ENCODE measurements at places on chromosomes 5 and 9. TPM values are rescaled to one million over a fixed set of nuclear protein-coding genes. Genes with fewer than 3 reads are reported as not detected.
A peak's percentile ranks its signal among the peaks of the same experiment; 100 is the strongest.

DNA sequence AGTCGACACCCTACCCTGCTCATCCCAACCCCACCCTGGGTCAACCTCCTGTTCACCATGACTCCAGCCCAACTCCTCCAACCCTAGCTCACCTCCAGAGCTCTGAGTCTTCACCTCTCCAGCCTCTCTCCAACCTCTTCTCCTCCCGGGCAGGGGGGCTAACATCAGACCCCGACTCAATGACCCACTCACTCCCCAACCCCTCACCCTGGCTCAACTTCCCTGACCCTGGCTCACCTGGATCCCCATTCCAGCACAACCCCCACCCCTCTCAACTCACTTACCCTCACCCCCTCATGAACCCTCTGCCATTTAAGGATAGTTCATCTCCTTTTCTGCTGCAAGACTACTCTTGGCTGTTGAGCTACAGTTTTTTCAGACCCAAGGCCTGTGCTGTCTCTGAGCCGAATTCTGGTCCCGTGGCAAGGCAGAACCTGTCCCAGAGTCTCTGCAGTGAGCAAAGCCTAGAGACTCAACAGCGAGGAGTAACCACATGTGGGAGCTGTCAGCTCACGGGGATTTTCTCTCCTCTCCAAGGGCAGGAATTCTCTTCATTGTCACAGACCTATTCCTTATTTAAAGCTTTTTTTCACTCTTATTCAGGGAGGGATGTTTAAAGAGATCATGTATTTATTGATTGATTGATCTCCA is 29.8 kb downstream of the ANKRD33B start:
- DNase-seq: no peak

DNA sequence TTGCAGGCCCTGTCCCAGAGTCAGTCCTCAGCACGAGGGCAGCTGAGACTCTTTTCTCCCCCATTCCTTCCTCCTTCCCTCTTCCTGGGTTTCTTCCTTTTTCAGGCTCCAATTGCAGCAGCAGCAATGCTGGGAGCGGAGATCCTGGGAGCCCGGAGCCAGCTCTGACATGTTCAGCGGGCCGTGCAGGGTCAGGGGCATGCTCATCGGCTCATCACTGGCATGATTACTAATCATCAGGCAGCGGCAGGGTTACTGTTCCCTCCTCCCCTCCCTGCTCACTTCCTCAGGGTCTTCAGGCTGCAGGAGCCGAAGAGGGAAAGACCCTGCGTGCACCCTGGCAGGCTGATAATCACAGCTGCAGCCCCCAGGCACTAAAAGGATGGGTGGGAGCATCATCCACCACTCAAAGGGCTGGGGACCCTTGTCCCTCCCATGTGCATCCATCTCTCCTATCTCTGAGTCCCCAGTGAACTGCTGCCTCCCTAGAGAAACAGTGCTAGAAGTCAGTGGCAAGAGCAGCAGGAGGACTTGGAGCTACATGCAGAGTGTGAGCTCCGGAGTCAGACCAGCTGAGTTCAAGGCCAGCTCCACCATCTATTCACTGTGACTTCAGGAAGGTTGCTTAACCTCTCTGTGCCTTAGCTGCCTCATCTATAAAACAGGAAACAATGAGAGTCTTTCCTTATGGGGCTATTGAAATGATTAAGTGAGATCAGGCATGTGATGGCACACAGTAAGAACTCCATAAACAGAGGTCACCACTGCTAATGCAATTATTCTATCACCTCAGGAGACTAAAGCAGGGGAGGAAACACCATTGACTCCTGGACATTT is 7.8 kb upstream of the KCNIP1 start:
- DNase-seq: no peak

DNA sequence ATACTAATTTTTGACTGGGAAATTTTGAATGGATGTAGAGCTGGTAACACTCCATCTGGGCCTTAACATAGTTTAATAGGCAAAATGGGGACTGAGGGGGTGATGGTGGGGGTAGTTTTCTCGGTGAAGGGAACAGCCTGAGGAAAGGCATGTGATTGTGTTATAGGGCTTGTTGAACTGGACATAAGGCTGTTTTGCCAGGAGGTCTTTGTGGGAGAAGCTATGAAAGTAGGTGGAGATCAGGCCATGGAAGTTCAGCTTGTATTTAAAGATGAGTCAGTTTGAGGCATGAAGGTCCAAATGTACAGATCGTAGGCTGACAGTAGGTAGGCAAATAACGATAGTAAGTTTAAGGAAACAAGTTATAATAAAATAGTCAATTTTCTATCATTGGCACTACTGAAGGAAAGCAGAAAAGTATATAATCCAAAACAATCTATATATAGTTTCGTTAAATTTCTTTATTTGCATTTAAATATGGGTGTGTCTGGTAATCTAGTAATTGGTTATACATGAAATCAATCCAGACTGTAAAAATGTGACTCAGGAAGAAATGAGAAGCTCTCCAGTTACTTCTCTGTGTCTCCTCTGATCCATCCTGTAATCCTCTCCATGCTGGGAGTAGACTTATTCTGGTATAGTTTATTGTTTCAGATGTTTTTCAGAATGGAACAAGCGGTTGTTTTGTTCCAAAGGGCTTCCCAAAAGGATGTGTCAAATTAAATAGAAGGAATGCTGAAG is 2.8 kb downstream of the CSNK1G3 start:
- DNase-seq: no peak

DNA sequence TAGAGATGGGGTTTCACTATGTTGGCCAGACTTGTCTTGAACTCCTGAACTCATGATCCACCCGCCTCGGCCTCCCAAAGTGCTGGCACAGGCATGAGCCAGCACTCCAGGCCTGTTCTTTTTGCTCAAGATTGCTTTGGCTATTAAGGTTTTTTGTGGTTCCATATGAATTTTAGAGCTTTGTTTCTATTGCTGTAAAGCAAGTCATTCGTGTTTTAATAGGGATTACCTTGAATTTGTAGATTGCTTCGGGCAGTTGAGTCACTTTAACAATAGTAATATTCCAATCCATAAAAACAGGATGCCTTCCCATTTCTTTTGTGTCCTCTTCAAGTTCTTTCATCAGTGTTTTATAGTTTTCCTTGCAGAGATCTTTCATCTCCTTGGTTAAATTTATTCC is 22.1 kb downstream of the C6 start:
- DNase-seq: no peak

GRCh38 chr9:73743826-73744225 is 592.2 kb downstream of the ANXA1 start:
- DNase-seq: peak; percentile 21

DNA sequence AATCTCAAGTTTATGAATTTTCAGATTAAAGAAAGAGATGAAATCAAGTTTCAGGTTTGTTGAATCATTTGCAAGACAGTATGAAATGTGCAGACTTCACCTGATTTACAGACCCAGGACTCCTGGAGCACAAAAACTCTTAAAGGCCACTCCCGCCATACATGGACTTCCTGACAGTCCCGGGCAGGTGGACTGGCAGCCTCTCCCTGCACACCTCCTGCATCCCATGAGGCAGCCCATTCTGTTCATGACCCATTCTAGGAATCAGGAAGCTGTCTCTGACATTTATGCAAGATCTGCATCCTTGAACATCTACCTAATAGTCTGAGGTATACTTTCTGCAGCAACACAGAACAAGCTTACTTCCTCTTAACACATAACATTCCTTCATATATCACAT is 5.9 kb downstream of the DDX31 start:
- no peak for DNase-seq

DNA sequence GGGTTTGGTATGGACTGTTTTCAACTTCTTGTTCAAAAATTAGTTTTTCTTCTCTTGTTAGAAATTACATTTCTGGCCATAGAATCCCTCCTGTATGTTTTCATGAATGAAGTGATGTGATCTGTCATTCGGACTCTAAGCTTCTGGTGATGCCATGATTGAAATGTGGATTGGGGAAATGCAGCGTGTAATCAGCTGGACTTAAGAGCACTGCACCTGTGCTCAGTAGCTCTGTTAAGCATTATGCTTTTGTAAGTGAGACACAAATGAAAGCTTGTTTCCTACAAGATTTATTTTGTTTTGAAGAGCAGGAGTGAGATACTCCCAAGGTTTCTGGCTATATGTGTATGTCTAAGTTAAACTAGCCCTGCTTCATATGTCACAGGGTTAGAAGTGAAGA is 24.0 kb upstream of the FAM120AOS start:
- DNase-seq: no peak

DNA sequence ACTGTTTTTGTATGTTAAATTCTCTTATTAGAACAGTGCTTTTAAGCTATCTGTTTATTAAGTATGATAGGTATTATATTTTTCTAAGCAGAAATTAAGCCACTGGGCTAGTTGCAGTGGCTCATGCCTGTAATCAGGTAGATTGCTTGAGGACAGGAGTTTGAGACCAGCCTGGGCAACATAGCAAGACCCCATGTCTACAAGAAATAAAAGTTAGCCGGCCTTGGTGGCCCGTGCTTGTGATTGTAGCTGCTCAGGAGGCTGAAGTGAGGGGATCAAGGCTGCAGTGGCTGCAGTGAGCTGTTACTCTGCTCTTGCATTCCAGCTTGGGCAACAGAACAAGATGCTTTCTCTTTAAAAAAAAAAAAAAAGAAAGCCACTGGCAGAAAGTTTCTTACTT is 45.0 kb upstream of the LRRC70 start:
- no peak for DNase-seq

GRCh38 chr9:103941104-103941503 is 153.0 kb upstream of the SMC2 start:
- DNase-seq: no peak

- no peak for DNase-seq
Observed at GRCh38 chr5:102262688-102263087, 33.4 kb downstream of the SLCO4C1 start.

GRCh38 chr5:98770209-98770910 is 3.1 kb upstream of the RGMB start:
- peak; percentile 63 for DNase-seq

- DNase-seq: peak; percentile 87
Observed at GRCh38 chr5:67234671-67235176, 38.1 kb upstream of the CD180 start.

GRCh38 chr5:176152191-176152929 is 85.9 kb upstream of the SIMC1 start:
- DNase-seq: peak; percentile 54

DNA sequence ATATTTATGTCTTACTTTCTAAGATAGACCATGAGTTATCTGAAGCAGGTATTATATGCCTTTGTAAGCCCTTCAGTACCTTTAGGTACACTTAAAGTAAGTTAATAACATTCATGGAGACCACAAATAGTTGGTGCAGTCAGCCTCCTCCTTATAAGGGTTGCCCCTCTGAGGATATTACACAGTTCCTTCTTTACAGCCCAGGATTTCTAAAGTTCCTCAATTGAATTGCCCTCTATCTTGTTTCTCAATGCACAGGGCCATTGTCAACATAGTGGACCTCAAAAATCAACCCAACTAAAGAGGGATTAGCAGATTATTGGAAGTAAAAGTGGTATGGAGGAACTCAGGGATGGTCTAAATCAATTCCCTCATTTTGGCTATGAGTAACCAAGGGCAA is 50.3 kb downstream of the HMHB1 start:
- no peak for DNase-seq

DNA sequence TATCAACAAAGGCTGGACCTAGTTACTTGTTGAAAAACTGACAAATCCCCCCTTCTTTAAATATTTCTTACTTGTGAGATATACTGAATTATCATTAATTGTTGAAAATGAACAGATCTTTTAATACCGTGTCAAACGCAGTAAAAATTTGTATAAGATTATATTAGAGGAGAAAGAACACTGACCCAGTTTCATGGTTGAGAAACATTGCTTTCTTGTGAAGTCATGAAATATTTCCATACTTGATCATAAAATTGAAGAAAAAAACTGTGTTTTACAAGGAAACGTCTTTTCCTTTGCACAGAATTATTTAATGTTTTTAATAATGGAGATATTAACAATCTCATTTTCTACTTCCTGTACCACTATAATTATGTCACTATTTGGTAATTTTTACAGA is 45.8 kb downstream of the MOCS2 start:
- no peak for DNase-seq

DNA sequence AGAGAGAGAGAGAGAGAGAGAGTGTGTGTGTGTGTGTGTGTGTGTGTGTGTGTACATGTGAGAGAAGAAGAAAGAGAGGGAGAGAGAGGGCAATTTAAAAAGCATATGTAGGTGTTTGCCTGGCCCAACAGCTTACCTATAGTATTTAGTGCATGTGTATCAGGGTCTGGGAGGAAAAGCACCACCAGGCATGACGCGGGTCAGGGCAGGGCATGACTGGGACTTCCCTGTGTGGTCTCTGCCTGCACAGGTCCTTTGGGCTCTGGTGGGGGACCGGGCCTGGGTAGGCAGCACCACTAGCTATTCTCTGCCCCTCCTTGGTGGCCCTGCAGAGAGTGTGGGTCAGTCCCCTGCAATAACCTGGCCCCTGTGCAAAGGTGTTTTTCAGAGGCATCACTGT is 16.1 kb downstream of the IL9 start:
- DNase-seq: no peak

DNA sequence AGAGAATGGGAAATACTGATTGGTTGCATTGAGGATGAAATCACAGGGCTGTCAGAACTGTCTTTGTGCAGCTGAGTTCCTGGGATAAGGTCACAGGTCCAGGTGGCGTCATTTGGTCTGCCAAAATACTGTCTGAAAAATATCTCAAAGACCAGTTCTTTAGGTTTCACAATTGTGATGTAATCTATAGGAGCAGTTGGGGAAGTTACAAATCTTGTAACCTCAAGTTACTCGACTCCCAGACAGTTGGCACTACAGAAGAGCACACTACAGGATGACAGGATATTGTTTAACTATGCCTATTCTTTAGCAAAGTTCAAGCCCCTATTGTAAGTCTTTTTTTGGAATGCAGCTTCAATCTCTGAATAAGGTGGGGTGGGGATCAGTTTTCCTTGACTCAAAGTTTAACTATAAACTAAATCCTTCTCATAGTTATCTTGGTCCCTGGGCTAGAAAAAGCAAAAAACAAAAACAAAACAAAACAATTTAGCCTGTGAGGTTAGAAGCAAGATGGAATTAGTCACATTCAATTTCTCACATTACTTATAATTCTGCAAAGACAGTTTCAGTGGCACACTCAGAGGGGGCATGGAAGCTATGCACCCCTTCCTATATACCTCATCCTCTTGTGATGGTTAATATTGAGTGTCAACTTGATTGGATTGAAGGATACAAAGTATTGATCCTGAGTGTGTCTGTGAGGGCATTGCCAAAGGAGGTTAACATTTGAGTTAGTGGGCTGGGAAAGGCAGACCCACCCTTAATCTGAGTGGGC is 276.0 kb downstream of the AUH start:
- DNase-seq: no peak

- DNase-seq: no peak
Observed at GRCh38 chr9:38032266-38033110, 36.5 kb downstream of the SHB start.

Gene OSMR
- polyA plus RNA-seq: 80.4 TPM

Gene CEL
- polyA plus RNA-seq: 0.12 TPM

Gene CYLC2
- not detected for polyA plus RNA-seq

Gene LYSMD3
- polyA plus RNA-seq: 30.0 TPM

Gene SOHLH1
- polyA plus RNA-seq: not detected

Gene LRRC19
- not detected for polyA plus RNA-seq

Gene NCS1
- 44.9 TPM for polyA plus RNA-seq

Gene SPINK6
- polyA plus RNA-seq: not detected

Gene ITK
- not detected for polyA plus RNA-seq

Gene ASPN
- 5.5 TPM for polyA plus RNA-seq

Gene SPINK5
- not detected for polyA plus RNA-seq

Gene HEMGN
- polyA plus RNA-seq: not detected

Gene TMOD1
- polyA plus RNA-seq: 3.6 TPM

Gene TRIM7
- polyA plus RNA-seq: 4.7 TPM

Gene TEX48
- not detected for polyA plus RNA-seq

Measured in fibroblast of lung (primary cell).